ENCODE measurements at places on chromosomes 4 and X.

- no peak for DNase-seq
Observed at GRCh38 chr4:64774626-64775025, 365.4 kb upstream of the TECRL start.

- DNase-seq: peak; percentile 35
Observed at GRCh38 chrX:153598541-153599191, at the start of gene CCNQ. Gene CCNQ (minus strand): TSS chrX:153599139. CDS start chrX:153599073, 66 bp downstream.

DNA sequence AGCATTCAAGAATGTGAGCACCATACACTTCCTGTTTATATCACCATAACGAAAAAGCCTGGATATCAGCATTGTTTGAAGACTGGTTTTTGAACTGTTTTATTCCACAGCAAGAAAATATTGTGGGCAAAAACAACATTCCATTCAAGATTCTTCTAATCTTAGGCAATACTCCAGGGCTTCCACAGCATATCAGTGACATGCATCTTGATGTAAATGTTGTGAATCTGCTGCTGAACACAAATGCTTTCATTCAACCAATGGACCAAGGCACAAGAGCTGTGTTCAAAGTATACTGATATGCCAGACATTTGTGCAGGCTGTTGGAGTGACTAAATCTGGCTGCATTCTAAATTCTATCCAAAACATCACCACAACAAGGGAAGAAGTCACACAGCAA is 260.1 kb upstream of the ETNPPL start:
- DNase-seq: no peak

- DNase-seq: peak; percentile 52
Observed at GRCh38 chr4:113316879-113317278, 267.4 kb downstream of the ANK2 start.

GRCh38 chrX:150324919-150325318 is 38.2 kb upstream of the MAMLD1 start:
- DNase-seq: no peak

DNA sequence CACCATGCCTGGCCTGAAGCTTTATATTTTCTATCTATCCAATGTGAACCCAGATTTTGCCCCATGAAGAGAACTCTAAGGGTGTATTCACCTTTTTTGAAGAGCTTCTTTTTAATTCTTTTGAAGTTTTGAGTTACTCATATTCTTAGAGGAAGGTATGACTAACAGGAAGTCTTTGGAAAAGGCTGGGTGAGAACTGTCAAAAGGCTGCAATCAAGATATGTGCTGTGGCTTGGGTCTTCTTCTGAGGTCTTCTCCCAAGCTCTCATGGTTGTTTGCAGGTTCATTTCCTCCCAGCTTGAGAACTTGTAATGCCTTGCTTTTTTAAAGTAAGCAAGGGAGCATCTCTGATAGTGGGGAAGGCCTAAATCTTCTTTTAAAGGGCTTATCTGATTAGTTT is 3.1 kb upstream of the C4orf17 start:
- DNase-seq: no peak

- no peak for DNase-seq
Observed at GRCh38 chr4:138891631-138892031, 124.0 kb upstream of the NOCT start.

DNA sequence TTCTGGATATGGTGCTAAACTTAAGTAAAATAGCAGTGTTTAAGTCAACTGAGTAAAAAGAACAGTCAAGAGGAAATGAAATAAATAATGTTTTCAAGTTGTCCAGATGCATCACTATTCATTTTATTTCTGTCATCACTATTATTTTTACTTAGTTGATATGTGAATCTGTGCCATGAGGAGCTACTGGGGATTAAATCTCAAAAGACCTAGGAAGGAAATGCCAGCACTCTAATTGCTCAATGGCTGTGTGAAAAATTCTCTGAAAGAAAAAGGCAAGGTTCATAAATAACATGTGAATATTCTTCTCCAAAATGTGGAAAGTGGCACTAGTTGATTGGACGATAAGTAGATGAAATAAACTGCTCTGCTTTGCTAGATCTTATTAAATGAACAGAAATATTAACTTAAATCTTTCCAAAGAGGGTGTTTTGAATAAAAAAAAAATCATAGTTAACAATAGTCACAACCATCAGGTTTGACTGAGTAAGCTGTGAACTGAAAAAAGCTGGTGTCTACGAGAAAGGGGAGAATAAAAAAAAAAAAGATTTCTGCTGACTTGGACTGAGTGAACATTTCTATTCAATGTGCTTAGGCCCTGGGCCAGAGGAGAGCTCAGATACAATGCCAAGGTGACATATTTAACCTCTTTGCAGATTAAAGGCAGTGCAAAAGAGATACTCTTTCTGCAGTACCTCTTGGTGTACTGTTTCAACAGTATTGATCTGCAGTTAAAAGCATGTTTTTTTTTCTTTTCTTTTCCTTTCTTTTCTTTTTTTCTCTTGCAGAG is 1.6 kb downstream of the SPARCL1 start:
- DNase-seq: no peak

DNA sequence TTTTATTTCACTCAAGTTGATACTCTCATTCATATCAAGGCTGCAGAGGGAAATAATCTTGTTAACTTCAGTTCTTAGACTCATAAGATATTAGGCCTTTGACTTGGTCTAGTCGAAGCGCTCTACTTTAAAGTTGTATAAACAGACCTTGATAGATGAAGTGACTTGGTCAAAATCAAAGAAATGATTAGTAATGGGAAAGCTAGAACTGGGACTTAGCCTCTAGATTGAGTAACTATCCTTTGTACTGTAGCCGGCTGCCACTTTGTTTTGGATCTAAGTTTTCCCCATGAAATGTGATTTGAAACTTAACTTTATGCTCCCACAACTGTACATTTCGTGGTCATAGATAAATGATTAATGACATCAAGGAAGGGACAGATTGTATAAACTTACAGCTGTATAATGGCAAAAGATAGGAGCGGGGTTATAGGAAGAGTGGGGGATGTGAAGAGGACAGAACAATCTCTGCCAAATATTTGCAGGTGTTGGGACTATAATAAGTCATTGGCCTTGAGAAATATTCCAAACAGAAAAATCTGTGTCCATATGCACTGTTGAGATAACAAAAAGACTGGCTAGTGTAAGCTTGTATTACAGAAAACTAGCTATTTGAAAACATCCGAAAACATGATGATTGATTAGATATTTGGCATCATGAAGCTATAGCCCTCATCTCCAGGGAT is 17.2 kb downstream of the MID2 start:
- DNase-seq: no peak

GRCh38 chr4:150593996-150594395 is 12.0 kb downstream of the MAB21L2 start:
- DNase-seq: no peak

DNA sequence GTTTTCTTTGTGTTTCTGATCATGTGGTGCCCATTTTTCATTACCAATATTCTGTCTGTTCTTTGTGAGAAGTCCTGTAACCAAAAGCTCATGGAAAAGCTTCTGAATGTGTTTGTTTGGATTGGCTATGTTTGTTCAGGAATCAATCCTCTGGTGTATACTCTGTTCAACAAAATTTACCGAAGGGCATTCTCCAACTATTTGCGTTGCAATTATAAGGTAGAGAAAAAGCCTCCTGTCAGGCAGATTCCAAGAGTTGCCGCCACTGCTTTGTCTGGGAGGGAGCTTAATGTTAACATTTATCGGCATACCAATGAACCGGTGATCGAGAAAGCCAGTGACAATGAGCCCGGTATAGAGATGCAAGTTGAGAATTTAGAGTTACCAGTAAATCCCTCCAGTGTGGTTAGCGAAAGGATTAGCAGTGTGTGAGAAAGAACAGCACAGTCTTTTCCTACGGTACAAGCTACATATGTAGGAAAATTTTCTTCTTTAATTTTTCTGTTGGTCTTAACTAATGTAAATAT is 110.4 kb downstream of the IL13RA2 start:
- DNase-seq: no peak

- DNase-seq: no peak
Observed at GRCh38 chr4:173130687-173131086, 37.9 kb upstream of the GALNT7 start.

DNA sequence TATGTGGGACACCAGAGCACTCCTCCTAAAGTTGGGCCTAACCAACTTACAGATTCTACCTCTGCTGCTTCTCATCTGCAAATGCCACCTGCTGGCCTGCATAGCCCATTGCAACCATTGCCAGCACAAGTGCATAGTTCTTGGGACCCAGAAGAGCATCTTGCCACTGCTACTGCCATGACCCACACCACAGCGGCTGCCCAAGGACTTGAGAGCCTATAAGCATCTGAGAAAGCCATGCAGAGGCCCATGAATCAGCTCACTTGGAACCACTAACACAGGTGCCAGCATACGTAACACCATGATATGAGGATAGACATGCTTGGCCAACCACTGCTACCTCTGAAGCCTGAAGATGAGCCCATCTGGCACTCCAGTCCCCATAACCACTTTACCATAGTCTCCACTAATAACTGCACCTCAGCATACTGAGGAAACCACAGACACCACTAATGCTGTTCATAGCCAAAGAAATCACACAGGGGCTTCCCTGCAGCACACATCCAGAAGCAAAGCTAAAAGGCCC is 258.1 kb upstream of the AGTR2 start:
- peak; percentile 9 for DNase-seq

DNA sequence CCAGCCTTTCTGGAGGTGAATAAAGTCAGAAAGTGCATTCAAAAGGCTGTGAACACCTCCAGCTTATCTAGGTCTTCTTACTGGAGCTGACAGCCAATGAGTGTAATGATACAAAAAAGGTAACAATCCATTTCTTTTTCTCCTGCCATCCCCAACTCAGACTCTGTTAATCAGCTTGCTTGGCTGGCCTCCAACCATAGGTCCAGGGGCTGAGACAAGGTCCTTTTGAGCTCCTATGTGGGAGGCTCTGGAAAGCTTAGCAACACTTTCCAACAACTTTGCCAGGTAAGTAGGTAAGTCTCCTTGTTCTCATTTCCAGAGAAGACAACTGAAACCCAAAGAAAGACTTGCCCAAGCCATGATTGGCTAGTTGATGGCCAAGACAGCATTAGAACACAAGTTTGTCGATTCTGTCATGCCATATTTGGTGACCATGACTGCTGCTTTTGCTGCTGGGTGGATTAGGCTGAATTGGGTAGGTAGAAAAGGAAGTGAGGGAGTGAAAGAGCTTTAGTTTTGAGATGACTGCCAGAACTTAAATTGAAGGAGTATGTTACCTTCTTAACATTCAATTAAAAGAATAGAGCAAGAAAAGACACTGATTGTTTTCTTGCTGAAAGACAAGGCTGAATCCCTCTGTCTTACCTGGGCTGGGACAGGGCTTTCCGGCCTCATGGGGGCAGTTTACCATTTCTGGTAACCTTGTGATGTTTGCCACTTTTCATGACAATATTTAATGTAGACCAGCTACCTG is 22.8 kb downstream of the VSIG4 start:
- peak; percentile 4 for DNase-seq

GRCh38 chrX:54540289-54540688 is 10.3 kb downstream of the GNL3L start:
- DNase-seq: no peak

DNA sequence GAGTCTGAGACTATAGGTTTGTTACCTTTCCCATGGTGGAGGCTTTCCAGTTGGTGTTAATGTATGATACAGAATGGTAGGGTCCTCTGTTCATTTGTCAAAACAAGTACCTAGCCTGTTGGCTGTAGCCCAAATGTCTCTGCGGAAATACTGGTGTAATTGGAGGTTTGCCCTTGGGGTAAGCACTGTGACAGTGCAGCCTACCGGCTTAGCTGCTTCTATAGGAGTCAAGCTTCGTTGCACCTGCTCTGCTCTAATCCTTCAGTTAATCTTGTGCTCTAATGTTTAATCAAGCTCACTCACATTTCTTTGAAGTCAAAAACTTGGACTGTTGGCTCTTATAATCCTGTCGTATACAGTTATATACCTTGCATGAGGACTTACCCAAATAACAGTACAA is 203.4 kb downstream of the CCNG2 start:
- no peak for DNase-seq

DNA sequence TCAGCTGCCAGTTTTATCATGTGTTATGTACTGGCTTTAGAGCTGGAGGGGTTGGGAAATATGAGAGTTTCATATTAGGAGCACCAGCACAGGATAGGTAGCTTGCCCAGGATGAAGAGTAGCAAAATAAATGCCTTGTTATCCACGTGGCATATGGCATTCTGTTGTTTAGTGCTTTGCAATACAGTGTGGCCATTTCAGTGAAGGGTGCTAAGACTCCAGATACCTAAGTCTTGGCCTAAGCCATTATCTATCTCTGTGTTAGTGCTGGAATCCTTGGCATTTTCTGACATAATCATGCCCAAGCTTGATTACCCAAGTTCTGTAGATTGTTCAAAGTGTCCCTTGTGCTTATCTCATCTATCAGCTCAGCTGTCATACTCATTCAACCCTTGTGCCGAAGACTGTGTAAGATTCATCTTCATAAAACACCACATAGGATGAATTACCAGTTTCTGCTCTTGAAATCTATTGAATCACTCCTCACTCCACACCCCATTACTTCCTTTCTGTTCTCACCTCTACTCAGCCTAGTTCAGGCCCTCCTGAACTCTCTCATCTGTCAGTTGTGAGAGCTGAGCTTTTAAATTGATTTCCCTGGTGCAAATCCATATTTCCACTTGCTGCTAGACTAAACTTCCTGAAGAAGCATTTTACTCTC is 73.5 kb downstream of the CLCN5 start:
- DNase-seq: no peak

- DNase-seq: peak; percentile 34
Observed at GRCh38 chr4:74189331-74190043, 31.6 kb downstream of the MTHFD2L start.

GRCh38 chrX:103063191-103063845 is 653 bp downstream of the BEX1 start:
- no peak for DNase-seq

- DNase-seq: no peak
Observed at GRCh38 chr4:2833671-2834000, 10.0 kb upstream of the ADD1 start.

GRCh38 chr4:173935622-173936405 is 347.7 kb downstream of the FBXO8 start:
- no peak for DNase-seq

GRCh38 chrX:13545726-13546125 is 23.7 kb upstream of the EGFL6 start:
- no peak for DNase-seq

DNA sequence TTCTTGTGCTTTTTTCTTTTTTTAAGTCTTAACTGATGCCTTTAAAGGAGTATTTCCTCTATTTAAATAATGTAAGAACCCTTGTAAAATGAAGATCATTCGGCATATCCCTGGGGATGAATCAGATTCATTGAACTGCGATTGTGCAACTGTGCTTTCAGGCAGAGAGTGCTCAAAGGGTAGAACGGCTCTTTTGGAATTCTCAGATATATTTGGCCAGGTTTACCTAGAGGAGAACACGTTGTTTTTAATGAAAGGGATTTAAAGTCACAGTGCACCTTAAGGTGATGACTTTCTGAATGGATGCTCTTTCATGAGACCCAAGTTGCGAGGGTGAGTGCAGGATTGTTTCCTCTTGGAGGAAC is 51.6 kb upstream of the ELOVL6 start:
- no peak for DNase-seq

- DNase-seq: no peak
Observed at GRCh38 chr4:16992566-16993225, 94.3 kb upstream of the LDB2 start.

GRCh38 chr4:5079581-5079980 is 28.3 kb downstream of the STK32B start:
- DNase-seq: no peak

Data from GM20000 (cell line).